A673 (cell line): ENCODE measurements at places on chromosomes 5 and 9. TPM values are rescaled to one million over a fixed set of nuclear protein-coding genes. Genes with fewer than 3 reads are reported as not detected.
A peak's percentile ranks its signal among the peaks of the same experiment; 100 is the strongest.

- DNase-seq, result peak; percentile 57
These were observed 33.1 kb downstream of the APTX start for GRCh38 chr9:32968101-32969011.

- peak; percentile 66 for DNase-seq
These were observed 1.0 kb downstream of the BASP1 start for GRCh38 chr5:17218353-17219005.

GRCh38 chr9:132032238-132032950 lies 47.3 kb downstream of the MED27 start:
- peak; percentile 40 for DNase-seq

GRCh38 chr9:95588724-95589588 lies 72.2 kb upstream of the PTCH1 start:
- DNase-seq, result no peak

- no peak for DNase-seq
These were observed 307.3 kb downstream of the MLLT3 start for GRCh38 chr9:20314981-20315380.

The IFNA2 gene
- total RNA-seq, result not detected in 2 replicates

The SCGB3A2 gene
- not detected in 2 replicates for total RNA-seq

The BRINP1 gene
- not detected in 2 replicates for total RNA-seq

The LHX2 gene
- total RNA-seq, result 0.17 and 0.26 TPM in 2 replicates
